Suppressor macrophage treated with lipopolysaccharide for 4 hours (primary cell): ENCODE measurements at places on chromosomes 6 and 20.

- peak; percentile 45 for DNase-seq
Observed at GRCh38 chr20:40572251-40572650, 116.8 kb downstream of the MAFB start.

- no peak for DNase-seq
Observed at GRCh38 chr6:21808045-21808470, 214.5 kb downstream of the SOX4 start.

GRCh38 chr6:134398453-134398852 is 80.5 kb upstream of the SGK1 start:
- peak; percentile 96 for DNase-seq

DNA sequence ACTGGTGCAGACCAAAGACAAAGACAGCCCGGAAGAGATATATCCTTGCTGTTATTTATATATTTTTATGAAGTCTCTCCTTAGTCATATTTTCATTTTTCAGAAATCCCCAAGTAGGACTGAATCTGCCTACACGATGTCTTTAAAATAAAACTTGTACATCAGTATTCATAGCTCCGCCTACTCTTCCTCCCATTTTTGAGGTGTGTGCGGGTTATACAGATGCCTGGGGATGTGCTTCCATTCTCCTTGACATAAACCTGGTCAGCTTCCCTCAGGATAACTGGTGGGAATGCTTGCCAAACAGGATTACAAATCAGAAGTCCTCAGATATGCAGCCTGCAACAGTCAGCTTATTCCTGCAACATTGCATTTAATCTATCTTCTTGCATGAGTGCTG is 264.2 kb downstream of the PHACTR1 start:
- DNase-seq: no peak

DNA sequence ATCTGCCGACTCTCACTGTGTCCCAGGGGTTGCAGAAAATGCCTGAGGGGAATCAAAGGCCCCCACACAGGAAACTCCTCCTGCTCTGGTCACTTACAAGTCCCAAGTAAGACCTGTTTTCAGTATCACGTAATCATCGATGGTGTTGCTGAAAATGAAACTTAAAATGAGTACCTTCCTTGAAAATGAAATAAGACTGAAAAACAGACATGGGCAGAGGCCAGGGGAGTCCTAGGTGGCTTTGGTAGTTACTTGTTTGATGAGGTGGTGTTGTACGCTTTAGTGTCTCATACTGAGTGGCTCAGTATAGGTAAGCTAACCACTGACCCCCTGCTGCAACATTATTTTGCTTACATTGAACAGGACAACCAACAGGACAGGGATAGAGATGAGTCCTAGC is 43.0 kb upstream of the SYNCRIP start:
- no peak for DNase-seq

- DNase-seq: no peak
Observed at GRCh38 chr6:169045486-169045885, 208.2 kb downstream of the THBS2 start.

- no peak for DNase-seq
Observed at GRCh38 chr6:43910149-43910637, 140.2 kb downstream of the VEGFA start.

- DNase-seq: no peak
Observed at GRCh38 chr20:38336726-38337125, 9.6 kb upstream of the LBP start.

DNA sequence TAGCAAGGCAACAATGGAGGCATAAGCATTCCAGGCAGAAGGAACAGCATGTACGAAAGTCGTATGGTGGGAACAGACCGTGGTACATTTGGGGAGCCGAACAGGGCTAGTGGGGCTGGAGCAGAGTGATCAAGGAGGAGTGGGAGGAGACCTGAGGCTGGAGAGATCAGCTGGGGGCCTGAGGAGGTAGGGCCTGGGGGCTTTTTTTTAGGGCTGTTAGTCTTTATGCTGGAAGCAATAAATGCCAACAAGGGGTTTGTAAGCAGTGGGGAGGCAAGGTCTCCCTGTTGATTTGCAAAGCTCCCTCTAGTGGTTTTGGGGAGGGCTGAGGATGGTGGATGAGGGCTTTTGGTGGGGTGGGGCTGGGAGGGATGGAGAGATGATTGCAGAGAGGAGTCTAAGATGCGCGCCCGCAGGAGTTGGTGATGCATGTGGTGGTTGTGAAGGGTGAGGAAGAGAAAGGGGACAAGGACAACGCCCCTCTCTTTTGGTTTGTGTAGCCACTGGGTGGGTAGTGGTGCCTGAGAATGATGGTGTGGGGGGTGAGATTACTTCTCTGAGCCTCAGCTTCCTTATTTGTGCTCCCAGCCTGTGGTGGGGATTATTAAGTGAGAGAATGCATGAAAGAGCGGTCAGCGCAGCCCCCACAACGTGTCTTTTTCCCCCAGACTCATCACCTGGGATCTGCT is 74.1 kb upstream of the TOX2 start:
- peak; percentile 12 for DNase-seq

DNA sequence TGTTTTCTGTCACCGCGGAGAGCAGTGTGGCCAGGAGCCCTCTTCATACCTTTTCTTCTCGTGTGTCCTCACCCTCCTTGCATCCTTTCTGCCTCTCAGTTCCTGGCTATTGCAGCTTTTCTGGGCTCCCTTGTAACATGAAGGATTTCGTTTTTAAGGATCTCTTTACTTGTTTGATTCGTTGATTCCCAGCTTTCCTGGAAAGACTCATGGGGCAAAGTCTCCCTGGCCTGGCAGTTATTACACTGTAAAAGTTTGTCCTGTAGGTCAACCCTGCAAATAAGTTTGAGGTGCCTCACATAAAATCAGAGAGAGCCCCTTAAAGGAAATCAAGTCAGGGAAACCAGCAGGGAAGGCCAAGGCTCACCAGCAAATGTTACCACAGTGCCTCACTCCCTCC is 70.1 kb downstream of the ISM1 start:
- DNase-seq: no peak

GRCh38 chr6:2441601-2442475 is 196.4 kb upstream of the GMDS start:
- no peak for DNase-seq

GRCh38 chr6:30071858-30072257 is 3.7 kb downstream of the RNF39 start:
- no peak for DNase-seq

- no peak for DNase-seq
Observed at GRCh38 chr20:36532822-36533221, 8.5 kb upstream of the MYL9 start.

DNA sequence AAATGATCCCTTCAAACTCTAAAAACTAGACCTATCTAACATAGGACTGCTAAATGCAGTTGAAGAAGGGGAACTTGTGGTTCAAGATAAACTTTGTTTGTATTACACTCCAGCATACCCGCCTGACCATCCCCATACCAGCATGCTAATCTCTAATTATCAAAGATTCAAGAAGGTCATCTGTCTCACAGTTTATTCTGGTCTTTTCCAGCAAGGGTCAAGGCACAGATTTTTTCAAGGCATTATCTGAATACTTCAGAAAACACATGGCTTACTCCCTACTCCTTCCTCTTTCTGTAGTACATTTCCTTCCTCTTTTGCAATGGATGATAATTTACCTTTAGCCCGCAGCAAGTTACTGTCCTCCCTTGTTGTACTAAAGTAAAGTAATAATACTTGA is 174.1 kb downstream of the PKHD1 start:
- no peak for DNase-seq

- DNase-seq: no peak
Observed at GRCh38 chr20:4283016-4283415, 267.7 kb upstream of the RNF24 start.

DNA sequence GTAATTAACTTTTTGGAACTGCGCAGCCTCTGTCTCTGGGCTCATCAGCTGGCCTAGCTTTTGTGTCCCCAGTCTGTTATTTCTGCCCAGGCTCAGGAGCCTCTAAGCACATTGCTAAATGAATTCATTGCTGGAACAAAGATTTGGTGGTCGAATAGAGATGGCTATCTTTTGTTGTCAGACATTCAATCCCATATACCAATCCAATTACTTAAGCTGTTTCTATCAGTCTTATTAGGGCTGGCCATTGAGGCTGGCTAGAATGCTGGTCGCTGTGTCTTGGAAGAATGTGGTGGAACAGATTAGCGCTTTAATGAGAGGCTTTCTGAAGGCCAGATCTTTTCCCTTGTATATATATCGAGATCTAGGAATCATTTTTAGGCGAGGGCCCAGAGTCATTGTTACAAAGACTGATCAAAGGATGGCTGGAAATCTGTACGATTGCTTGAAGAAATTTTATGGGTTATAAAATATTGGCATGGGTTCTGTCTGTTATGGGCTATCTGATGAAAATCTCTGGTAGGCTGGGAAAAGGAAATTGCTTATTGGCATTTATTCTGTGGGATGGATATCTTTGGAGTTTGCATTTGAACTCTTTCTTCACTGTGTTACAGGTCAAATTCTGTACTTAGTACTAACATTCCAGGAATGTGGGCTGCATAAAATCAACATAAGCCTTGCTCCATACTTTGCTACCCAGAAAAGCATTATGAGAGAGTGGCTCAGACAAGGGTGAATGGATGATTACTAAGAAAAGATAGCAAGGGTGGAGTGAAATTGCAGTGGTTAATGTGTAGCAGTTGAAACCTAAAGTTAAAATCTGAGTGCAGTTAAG is 34.8 kb upstream of the JAG1 start:
- no peak for DNase-seq

DNA sequence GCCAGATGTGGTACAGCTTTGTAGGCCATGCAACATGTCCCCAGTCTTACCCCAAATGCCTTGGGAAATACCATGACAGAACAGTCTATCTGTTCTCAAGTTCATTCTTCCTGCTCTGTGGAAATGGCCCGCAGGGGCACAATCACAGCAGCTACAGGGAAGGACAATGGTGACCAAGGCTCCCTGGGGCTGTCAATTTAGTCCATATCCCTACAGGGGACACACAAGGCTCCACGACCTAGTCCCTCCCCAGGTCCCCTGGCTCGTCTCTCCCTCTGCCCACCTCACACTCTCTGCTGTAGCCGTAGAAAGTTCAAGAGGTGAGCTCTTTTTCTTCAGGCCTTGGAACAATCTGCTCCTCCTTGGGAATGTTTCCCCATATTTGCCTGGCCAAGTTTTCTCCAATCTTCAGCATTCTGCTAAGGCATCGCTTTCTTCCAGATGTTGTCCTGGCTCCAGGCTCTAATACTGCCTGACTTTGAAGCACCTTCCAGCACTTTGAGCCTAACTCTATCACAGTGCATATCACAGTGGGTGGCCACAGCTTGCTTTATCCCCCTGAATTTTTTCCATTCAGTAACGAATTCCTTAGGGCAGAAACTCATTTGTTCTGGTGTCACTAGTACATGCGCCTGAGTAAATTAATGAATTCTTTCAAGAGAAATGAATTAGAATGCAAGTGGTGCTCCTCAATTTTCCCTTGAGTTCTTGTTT is 92.6 kb downstream of the MAP3K7 start:
- DNase-seq: no peak

GRCh38 chr6:7489376-7489775 is 52.1 kb upstream of the DSP start:
- no peak for DNase-seq

DNA sequence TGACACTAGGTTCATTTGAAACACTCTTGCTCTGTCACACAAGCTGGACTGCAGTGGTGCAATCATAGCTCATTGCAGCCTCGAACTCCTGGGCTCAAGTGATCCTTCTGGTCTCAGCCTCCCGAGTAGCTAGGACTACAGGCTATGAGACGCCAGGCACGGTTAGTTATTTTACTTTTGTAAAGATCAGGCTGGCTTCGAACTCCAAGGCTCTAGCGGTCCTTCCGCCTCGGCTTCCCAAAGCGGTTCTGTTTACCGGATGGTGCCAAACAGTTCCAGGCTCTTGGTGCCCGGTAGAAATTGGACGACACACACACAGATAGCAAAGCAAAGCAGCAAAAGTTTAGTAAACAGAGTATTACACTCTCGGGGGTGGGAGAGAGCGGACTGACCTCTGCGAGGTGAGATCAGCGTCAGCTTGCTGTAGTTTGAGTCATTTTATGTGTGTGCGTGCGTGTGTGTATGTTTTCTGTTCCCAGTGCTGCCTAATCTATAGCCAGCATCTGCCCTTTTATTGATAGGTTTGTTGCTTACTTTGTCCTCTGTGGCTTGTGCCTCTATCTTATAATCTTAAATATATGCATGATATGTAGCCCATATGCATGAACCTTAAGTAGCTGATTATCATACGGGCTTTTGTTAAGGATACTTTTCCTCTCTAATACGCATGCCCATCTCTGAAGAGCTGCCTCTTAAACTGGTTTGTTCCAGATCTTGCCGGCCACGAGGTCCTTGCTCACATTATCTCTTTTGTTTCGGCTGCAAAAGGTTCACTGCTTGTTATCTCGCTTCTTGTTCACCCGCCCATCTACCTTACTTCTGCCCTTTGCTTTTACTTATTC is 75.2 kb downstream of the OR2B2 start:
- peak; percentile 74 for DNase-seq

GRCh38 chr6:166958926-166959861 is 2.8 kb upstream of the RNASET2 start:
- peak; percentile 83 for DNase-seq

- DNase-seq: no peak
Observed at GRCh38 chr20:25546048-25546447, 39.3 kb downstream of the NINL start.

- DNase-seq: no peak
Observed at GRCh38 chr6:26471970-26472369, 14.2 kb downstream of the BTN2A1 start.

DNA sequence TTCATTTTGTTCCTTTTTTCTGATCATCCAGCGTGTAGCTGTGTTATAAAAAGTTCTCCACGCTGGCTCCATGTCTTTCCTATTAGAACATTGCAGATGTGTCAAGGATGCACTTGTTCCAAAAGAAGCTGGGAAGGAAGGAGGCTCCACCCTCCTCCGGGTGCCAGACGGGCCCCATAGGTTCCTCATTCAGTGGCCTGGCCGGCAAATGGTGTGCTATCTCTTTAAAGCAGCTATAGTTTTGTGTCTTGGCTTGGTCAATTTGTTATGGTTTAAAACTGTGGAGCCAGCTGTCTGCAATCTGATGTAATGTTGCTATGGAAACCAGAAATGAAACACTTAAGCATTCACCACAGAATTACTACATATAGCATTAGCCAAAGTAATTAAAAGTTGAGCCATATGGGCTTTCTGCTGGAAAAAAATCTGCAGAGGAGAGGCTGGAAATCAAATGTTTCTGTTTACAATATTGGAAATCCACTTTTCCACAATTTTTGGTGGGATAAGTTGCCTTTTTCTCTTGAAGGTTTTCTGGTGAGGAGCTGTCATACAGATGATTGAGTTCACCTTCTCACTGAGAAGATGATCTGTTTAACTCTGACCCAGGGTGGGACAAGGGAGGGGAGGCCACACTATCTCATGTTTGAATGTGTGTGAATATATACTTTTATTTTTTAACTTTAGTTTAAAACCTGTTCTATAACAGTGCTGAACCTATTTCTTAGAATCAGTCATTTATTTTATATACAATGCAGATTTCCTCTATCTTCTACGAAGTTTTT is 167.4 kb downstream of the SASH1 start:
- DNase-seq: peak; percentile 65
